HuH-7 (cell line): ENCODE measurements at places on chromosomes 7 and 10.

GRCh38 chr10:31645786-31646185 lies 282.8 kb downstream of the ARHGAP12 start:
- DNase-seq = no peak

GRCh38 chr10:21531164-21531563 lies 2.9 kb upstream of the MLLT10 start:
- DNase-seq = no peak

DNA sequence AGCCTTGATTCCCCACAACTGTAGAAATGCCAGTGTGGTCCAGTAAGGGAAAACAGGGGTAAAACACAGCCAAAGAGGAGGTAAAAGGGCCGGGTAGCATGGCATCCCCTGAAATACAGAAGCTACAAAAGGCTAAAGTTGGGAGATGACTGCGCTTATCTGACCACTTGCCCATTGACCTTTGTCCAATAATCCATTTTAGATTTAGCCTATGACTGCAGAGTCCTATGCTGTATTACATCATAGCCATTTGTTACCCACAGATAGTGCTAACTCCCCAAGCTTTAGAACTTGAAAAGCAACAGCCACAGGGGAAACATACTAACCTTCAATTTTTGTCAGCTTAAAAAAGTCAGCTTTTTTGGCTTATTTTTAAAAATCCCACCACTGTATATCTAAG lies 26.2 kb downstream of the MTPN start:
- DNase-seq = no peak

GRCh38 chr10:104487794-104488438 lies 134.3 kb downstream of the CFAP58 start:
- DNase-seq = no peak

DNA sequence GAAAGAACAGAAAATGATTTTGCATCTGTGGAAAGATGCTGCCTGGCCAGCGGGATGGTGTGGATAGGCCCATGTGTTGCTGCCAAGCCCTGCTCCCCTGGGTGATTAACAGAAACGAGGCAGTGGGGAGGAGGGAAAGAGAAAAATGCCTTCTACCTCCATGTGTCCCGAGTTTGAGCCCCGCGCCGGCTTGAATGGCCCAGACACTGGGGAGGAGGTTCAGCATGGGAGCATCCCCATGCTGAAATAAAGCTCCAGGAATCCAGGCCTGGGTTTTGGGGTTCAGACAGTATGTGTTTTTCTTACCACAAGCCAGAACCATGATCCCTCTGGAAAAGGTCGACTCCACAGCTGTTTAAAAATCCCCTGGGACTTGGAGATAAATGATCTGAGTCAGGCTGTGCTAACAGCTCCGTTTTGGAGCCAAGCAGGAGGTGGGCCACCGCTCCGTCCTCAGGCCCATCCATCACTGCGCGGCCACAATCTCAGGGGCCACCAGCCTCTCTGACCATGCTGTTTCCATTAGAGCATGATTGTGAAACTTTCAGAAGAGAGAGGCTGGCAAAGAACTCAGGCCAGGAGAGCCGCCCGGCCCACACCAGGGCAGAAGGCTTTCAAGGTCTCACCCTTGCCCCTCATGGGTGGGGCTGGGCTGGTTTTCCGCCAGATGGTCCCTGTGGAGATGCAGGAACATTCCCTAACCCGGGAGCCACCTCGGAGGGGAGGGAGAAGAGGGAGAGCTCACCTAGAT lies 299.7 kb downstream of the ZEB1 start:
- DNase-seq = no peak

GRCh38 chr7:47949703-47950102 lies 1.4 kb upstream of the PKD1L1 start:
- no peak for DNase-seq

DNA sequence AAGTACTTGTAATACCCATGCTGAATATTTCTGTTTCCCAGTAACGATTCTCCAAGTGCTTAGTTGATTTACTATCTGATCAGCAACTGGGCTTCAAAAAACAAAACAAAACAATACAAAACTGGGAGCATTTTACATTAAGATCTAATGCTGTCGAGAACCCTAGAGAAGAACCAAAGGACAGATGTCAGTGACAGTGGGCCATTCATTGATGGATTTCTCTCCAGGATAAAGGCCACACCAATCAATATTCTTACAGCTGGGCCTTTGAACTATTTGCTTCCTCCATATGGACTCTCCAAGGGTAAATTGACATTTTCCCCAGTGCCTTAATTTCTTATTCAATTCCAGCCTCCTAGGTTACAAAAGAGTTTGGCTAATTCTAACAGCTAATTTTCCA lies 217.5 kb downstream of the ADAM12 start:
- DNase-seq = no peak

DNA sequence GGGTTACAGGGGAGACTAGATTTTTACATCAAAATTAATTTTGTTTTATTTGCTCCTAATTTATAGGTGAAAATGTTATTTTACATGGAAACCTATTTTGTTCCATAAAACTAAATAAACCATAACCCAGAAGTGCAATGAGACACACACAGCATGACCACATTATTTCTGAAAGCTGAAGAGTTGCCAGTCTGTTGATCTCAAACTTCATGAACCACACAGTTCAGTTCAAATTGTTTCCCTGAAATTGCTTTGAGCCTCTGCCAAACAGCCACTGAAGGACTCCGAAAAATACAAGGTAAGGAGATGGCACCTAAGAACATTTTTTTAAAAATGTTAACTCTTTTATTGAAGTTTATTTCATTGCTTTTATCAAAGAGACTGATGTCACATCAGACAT lies 25.0 kb upstream of the ITGB8 start:
- no peak for DNase-seq

GRCh38 chr10:80545258-80545881 lies 7.7 kb downstream of the SH2D4B start:
- no peak for DNase-seq

GRCh38 chr10:45058580-45058979 lies 57.9 kb downstream of the ZNF22 start:
- no peak for DNase-seq
